GM03348 (cell line): ENCODE measurements at places on chromosomes 16 and 17.

DNA sequence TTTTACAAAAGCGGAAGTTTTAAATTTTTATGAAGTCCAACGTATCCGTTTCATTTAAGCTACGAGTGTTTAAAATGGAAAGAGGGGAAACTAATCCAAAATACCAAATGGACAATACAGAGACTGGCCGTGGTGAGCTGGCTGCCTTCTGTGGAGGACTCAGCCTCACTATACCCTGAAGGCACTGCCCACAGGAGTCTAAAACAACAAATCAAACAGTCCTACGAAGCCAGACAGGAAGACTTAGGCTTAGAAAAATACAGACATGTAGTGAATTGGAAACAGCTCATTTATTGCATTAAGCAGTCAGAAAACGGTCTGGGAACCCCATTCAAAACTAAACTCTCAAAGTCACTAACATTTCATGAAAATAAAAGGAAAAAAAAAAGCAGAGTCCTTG lies 75.1 kb downstream of the CYTH1 start:
- DNase-seq: no peak

- no peak for DNase-seq
Measured at GRCh38 chr16:1146409-1146808, 6.5 kb upstream of the CACNA1H start.

GRCh38 chr17:45235416-45236281 lies 14.0 kb downstream of the FMNL1 start:
- DNase-seq: peak; percentile 84

DNA sequence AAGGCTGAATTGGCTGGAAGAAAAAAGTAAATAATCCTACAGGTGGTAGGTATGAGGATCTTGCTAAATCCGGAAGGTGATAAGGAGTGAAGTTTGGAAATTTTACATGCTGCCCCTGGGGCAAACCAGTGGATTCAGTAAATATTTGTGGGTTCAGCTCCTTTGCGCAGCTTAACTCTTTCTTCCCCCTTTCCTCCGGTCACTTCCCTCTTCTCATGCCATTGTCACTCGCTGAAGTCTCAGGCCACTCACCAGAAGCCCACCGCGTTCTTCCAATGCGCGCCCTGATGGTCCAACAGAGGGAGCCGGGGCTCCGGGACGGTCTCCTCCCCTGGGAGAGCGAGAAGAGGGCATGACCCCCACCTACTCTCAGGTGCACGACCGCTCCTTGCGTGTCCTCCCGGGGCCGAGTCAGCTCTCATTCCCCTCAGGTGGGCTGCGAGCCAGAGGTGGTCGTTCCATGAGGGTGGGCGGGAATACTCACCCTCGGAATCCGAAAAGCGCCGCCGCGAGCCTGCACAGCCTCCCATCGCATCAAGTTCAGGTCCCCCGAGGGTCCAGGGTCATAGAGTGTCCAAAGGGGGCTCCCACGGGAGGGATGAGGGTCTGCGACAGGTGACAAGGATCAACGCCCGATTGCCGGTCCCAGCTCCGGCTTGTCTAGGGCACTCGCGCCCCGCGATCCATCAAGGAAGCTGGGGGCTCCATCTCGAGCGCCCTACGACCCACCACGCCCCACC lies 474 bp downstream of the CLN3 start:
- peak; percentile 63 for DNase-seq

DNA sequence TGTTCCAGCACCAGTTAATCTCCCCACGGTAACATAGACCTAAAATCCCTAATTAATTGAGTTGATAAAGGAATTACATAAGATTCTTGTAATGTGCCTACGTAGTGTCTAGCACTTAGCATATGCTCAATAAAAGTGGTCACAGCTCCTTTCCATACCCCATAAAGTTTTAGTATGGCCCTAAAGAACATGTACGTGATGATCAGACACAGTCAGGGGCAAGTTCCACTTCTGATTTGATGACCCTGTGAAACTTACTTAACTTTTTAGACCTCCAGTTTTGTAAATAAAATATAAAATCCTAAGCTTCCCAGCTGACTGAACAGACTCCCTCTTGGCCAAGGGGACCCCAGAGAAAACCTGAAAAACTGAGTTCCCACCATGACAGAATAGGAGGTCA lies 391.3 kb upstream of the ERCC4 start:
- no peak for DNase-seq

DNA sequence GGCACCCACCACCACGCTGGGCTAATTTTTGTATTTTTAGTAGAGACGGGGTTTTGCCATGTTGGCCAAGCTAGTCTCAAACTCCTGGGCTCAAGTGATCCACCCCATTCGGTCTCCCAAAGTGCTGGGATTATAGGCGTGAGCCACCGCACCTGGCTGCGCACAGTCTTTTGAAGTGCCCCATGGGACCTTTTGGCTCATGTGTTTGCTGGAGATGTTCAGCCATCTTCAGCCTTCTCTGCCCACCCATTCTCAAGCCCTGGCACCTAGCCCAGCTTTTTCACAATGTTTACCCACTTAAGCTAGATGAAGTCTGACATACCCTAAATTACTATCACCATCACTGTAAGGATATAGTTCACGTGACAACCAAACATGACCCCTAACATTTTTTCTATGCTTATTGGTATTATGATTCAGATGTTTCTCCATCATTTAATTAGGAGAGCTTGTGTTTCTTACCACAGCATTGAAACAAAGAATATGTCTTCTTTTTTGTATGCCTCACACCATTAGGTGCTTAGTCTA lies 32.3 kb downstream of the PECAM1 start:
- no peak for DNase-seq

DNA sequence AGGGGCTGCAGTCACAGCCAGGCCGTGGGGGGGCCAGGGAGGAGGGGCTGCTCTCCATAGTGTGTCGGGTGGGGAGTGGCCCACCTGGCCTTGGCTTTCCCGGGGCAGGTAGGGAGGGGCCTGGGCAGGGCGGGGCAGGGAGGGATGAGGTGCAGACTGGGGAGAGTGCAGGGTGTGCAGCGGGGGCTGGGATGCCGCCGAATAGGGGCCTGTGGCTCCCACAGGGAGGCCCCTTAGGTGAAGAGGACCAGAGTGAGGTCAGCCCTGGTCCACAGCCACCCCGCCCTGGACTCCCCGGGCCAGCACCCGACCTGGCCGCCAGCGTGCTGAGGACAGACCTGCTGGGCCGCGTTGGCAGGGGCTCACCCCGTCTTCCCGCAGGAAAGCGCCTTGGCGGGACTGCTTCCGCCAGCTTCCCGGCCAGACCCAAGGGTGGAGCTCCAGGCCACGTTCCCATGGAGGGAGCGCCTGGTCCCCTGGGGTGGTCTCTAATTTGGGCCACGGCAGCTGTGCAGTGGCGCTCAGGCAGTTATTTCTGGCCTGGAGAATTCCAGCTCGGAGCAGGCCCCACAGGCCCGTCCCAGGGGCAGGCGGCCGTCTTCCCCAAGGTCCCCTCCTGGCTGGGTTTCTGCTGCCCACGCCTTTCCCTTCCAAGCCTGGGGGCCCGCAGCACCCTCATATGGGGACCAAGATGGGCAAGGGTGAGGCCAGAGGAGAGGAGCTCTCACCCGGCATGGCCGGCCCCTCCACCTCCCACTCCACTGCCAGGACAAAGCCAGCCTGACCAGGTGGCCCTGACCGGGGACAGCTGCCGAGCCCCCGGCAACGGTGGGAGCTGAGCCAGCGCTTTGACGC lies 27.9 kb downstream of the CACNA1H start:
- DNase-seq: no peak

GRCh38 chr16:12837756-12838155 lies 34.1 kb upstream of the CPPED1 start:
- DNase-seq: no peak
